Tibial nerve (tissue), 4 donors: ENCODE measurements at places on chromosomes 12 and 14. TPM values are rescaled to one million over a fixed set of nuclear protein-coding genes. Genes with fewer than 3 reads are reported as not detected.

GRCh38 chr14:45133683-45134050 lies 614 bp downstream of the FKBP3 start:
- H3K27me3 ChIP-seq = no peaks in the 10 kb centered on the region
- peaks cover 19% of the 10 kb centered on the region for H3K4me1 ChIP-seq
- peak overlapping the region; percentile 92 for H3K27ac ChIP-seq
- DNase-seq = no peak

DNA sequence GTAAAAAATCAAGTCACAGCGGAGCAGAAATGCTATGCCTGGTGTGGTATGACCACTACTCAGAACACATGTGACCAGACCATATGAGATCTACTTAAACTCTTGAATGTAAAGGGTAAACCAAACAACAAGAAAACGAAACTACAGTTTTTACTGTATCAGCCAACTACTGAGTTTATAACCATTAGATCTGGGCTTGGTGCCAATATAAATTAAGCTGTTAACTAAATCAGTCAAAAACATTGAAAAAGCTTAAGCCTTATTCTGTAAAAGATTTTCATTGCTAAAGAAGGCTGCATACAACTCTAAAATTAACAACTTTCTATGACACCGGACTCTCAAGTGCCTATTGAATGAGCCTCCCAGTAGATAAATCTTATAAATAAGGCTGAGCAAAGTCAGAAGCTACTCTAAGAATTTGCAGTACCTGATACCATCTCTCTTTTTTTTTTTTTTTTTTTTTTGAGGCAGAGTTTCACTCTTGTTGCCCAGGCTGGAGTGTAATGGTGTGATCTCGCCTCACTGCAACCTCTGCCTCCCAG lies 35.4 kb downstream of the SPTLC2 start:
- H3K4me3 ChIP-seq = no peak overlapping the region
- peaks cover 24% of the 10 kb centered on the region for H3K4me1 ChIP-seq
- H3K27ac ChIP-seq = no peak overlapping the region
- no peak for DNase-seq

GRCh38 chr12:40819436-40820108 lies 127.3 kb downstream of the CNTN1 start:
- H3K27ac ChIP-seq = no peak overlapping the region
- H3K36me3 ChIP-seq = no peaks in the 10 kb centered on the region
- DNase-seq = no peak
- H3K4me3 ChIP-seq = no peak overlapping the region
- H3K27me3 ChIP-seq = no peaks in the 10 kb centered on the region

NKX2-1 gene
- not detected for total RNA-seq

- H3K4me1 ChIP-seq = peaks cover 28% of the 10 kb centered on the region
- H3K27ac ChIP-seq = peak overlapping the region; percentile 75
- DNase-seq = no peak
- no peaks in the 10 kb centered on the region for H3K27me3 ChIP-seq
- H3K4me3 ChIP-seq = no peak overlapping the region
Observed at GRCh38 chr14:51401272-51401671, 161.2 kb downstream of the TMX1 start.

- DNase-seq = no peak
- no peak overlapping the region for H3K27ac ChIP-seq
- H3K4me1 ChIP-seq = no peaks in the 10 kb centered on the region
- no peaks in the 10 kb centered on the region for H3K27me3 ChIP-seq
- no peaks in the 10 kb centered on the region for H3K36me3 ChIP-seq
Observed at GRCh38 chr12:79016181-79016580, 151.6 kb downstream of the SYT1 start.

DNA sequence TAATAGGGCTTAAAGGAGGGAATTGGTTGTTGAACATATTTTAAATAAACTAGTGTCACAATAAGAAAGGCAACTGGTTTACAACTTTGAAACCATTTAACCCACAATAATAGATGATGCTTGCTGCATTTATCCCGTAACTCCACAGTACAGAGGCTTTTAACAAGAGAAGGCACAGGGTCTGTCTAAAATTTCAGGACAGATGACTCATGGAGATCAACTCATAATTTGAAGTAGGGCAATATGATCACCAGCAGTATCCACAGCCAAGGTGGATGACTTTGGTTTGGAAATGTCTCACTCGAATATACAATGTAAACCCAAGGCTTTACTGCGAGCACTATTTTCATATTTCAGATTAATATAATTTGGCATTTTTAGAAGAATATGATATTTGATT lies 340.2 kb downstream of the LRIG3 start:
- H3K4me3 ChIP-seq = no peak overlapping the region
- H3K36me3 ChIP-seq = no peaks in the 10 kb centered on the region
- no peak for DNase-seq
- H3K27ac ChIP-seq = no peak overlapping the region

- H3K27me3 ChIP-seq = no peaks in the 10 kb centered on the region
- H3K4me1 ChIP-seq = no peaks in the 10 kb centered on the region
- no peak overlapping the region for H3K27ac ChIP-seq
- H3K36me3 ChIP-seq = no peaks in the 10 kb centered on the region
Observed at GRCh38 chr12:92253301-92253700, 107.7 kb upstream of the BTG1 start.
